Left lung (tissue), 14 donors: ENCODE measurements at places on chromosomes 4 and X. TPM values are rescaled to one million over a fixed set of nuclear protein-coding genes. Genes with fewer than 3 reads are reported as not detected.

- H3K4me3 ChIP-seq = no peak overlapping the region
- H3K27ac ChIP-seq = no peak overlapping the region
- no peaks in the 10 kb centered on the region for H3K4me1 ChIP-seq
- DNase-seq = no peak
These were observed 26.4 kb downstream of the NAT8L start for GRCh38 chr4:2085496-2085901.

GRCh38 chr4:16297003-16297402 lies 70.7 kb upstream of the TAPT1 start:
- no peak for DNase-seq
- no peaks in the 10 kb centered on the region for H3K27me3 ChIP-seq
- no peak overlapping the region for H3K4me3 ChIP-seq
- H3K36me3 ChIP-seq = no peaks in the 10 kb centered on the region

DNA sequence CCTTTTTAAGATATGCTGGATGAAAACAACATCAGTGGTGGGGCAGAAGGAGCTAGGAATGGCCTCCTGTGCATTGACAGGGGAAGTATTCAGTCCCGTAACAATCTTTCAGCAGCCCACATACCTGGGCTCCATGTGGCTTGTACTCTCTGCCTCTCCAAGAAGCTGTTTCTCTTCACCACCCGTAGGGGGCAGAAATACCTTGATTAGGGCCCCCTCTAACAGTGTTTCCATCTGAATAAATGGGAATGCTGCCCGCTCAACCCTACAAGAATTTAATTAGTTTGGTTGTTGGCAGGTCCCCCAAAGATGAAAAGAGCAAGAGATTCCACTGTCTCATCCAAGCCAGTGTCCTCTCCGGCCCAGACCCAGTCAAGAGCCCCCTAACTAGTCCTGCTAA lies 155.2 kb downstream of the SMIM20 start:
- no peak overlapping the region for H3K4me3 ChIP-seq
- no peak overlapping the region for H3K27ac ChIP-seq
- no peaks in the 10 kb centered on the region for H3K27me3 ChIP-seq
- no peak for DNase-seq
- H3K36me3 ChIP-seq = no peaks in the 10 kb centered on the region
- H3K4me1 ChIP-seq = peaks cover 24% of the 10 kb centered on the region

GRCh38 chr4:99710681-99711345 lies 53.2 kb upstream of the C4orf54 start:
- DNase-seq = no peak
- no peak overlapping the region for H3K4me3 ChIP-seq
- H3K27me3 ChIP-seq = no peaks in the 10 kb centered on the region
- H3K4me1 ChIP-seq = no peaks in the 10 kb centered on the region
- H3K27ac ChIP-seq = no peak overlapping the region
- H3K36me3 ChIP-seq = no peaks in the 10 kb centered on the region

Gene MAGEC2
- not detected for polyA plus RNA-seq
